Stimulated activated CD4-positive, alpha-beta T cell treated with anti-CD3 and anti-CD28 coated beads, Interleukin-4, amount 100 ng/mL, for 48 hours (primary cell): ENCODE measurements at places on chromosomes 11 and 22.

GRCh38 chr22:46959369-46959768, 196.9 kb downstream of the TBC1D22A start:
- no peak for DNase-seq

GRCh38 chr11:9344061-9344680, 29.8 kb upstream of the TMEM41B start:
- DNase-seq, result no peak

DNA sequence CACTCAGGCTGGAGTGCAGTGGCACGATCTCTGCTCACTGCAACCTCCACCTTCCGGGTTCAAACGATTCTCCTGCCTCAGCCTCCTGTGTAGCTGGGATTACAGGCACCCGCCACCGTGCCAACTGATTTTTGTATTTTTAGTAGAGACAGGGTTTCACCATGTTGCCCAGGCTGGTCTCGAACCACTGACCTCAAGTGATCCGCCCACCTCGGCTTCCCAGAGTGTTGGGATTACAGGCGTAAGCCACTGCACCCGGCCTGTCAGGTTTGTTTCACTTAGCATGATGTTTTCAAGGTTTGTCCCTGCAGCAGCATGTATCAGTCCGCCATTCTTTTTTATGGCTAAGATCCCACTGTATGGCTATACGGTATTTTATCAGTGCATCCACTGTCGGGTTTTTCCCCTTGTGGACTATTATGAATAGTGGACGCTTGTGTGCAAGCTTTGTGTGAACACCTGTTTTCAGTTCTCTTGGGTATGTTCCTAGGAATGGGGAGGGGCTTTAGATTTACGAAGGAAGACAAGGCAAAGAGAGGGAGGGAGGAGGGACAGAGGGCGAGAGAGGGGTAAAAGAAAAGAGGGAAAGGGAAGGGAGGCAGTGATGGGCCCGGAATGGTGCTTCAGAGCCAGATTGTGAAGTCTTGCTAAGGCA, 13.9 kb upstream of the CDC42EP2 start:
- no peak for DNase-seq

DNA sequence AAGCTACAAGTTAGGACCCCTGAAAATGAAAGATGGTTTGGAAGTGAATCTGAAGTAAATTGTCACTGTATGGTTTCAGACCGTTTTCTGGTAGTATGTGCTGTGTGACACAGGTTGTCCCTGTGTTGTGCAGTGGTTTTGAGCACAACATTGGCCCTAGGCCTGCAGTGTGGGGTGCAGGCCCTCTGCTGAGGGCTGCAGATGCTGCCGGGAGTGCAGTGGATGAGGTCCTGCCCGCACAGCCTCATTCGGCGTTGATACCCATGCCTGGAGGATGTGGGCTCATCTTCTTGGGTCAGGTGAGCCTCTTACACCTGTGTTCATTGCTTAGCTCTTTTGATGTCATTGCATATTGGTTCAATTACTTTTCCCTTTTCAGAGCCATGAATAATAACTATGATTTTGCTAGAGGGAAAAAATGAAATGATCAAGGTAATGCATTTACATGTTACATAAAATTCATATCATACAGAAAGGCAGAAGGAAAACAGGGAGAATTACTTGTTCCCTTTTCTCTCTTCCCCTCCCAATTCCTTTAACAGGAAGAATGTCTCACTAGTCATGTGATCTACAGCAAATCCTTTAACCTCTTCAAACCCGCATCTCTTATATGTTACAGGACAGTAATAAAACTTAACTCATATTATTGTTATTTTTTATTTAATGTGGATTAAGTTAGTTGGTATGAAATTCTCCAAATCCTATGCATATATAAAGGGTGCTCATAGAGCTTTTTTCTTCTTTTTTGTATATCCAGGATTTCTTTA, 48.7 kb downstream of the PTPRJ start:
- no peak for DNase-seq

GRCh38 chr11:14971865-14972580, at the start of gene CALCA:
CALCA (minus strand) TSS chr11:14972351; CDS start chr11:14971192, 1,159 bp downstream.
- no peak for DNase-seq

DNA sequence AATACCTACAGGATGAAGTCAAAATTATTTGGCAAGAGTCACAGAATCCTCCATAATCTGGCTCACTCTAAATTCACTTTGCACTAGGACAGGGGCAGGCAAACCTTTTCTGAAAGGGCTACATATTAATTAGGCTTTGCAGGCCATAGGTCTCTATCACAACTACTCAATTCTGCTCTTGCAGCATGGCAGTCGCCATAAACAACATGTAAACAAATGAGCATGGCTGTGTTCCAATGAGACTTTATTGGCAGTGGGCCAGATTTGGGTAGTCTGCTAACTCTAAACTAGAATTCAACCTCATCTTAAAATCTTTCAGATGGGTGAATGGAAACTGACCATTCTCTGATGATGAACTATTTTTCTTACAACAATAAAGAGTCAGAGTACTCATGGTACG, 5.8 kb downstream of the THRSP start:
- DNase-seq, result no peak
